Stimulated activated CD4-positive, alpha-beta T cell treated with anti-CD3 and anti-CD28 coated beads, Interleukin-1b, Interleukin-23, amount 100 ng/mL, for 48 hours (primary cell): ENCODE measurements at places on chromosomes 2 and 18.

DNA sequence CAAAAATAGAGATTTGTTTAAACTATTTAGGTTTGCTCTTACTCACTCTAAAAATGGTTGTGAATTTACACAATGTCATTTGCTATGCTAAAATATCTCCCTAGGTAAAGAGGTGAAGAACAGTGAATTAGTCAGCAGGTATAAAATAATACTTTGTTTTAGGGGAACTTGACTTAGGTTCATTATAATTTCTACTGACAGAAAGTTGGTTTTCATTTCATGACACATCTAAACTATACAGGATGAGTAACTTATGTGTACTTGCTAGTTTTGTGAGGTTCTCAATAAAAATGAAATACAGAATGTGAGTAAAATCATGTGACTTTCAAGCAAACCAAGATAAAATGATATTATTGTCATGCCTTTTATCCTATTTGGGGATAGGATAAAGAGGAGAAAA lies 66.0 kb downstream of the DIS3L2 start:
- DNase-seq, result no peak

- no peak for DNase-seq
Observed at GRCh38 chr18:69021211-69021805, 223.4 kb downstream of the CCDC102B start.

DNA sequence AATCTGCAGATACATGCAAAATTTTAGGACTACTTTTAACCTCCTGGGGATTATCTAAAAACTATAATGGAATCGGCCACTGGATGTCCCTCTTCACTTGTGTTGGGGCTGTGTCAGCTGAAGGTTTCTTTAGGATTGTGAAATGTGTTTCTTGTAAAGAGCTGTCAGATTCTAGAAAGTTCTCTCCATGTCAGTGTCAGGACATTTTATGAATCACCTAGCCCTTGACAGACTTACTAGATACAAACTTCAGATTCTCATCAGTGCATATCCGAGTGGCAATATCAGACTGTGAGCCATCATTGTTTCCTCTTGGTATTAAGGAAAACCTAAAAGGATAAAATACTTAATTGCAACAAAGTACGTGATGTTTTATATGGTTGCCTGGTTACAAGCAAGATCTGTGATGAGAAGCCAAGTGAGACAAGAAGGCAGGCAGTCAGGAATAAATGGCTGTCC lies 107.3 kb downstream of the CPS1 start:
- no peak for DNase-seq

DNA sequence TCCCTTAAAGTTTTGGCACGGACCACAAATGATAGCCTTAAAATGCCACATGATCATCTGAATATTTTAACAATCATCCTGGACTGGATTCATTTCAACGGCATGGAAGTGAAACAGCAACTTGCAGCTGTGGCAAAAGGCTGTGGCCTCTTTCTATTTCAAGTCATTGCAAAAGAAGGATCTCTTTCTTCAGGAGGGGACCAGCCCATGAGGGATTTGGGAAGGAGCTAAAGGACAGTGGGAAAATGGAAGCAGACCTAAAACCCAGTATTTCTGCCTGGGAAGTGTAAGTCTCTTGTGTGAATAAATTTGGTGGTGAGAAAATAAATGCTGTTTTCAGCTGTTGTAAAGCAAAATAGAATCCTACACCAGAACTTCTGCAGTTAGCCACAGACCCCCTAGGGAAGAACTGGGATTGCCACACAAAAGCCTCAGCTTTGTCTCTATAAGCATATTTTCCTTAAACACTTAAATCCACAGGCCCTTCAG lies 107.3 kb upstream of the ZFP36L2 start:
- DNase-seq, result no peak

DNA sequence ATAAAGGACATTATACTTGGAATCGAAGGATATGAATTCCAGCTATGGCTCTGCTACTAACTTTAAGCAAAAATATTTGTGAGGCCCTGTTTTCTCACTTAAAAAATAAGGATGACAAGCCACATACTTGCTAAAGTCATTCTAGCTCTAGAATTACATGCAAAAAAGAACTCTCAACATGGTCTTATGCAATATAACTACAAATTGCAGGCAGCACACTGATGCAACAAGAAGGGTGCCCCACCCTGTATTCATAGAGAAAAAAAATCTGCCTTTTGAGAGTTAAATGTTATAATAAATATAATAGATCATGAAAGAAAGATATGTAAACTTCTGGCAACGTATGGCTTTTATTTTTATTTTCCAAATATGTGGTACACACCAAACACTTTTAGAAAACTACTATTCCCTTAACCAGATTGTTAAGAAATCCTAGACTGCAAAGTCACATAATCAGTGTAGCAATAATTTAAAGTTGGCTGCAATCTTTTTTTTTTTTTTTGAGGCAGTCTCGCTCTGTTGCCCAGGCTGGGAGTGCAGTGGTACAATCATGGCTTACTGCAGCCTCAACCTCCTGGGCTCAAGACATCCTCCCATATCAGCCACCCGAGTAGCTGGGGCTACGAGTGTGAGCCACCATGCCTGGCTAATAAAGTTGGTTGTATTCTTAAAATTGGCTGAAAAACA lies 40.2 kb upstream of the WDSUB1 start:
- DNase-seq, result no peak

GRCh38 chr2:72082021-72082601 lies 65.6 kb downstream of the CYP26B1 start:
- DNase-seq, result no peak

GRCh38 chr18:78517328-78517727 lies 462.3 kb upstream of the SALL3 start:
- no peak for DNase-seq

GRCh38 chr2:177771191-177771590 lies 301.4 kb downstream of the PDE11A start:
- DNase-seq, result no peak

- DNase-seq, result no peak
Observed at GRCh38 chr2:127061375-127062273, 45.3 kb downstream of the BIN1 start.

DNA sequence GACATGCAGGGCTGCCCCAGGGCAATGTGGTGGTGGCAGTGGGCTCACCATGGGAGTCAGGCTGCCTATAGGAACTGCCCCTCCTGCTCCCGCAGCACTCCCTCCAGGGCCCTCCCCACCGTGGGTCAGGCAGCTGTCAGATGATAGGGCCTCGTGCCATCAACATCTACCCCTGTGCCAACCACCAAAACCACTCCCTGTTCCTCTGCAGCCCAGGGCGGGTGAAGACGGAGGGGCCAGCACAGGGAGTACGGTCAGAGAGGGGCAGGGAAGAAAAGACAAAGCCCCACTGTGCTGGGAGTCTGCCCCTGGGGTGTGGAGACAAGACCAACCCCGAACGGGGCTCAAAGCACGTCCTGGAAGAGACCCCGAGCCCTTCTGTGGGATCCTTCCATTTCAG lies 97.4 kb downstream of the TNS1 start:
- DNase-seq, result no peak

GRCh38 chr2:63866009-63866709 lies 24.5 kb downstream of the UGP2 start:
- no peak for DNase-seq

- DNase-seq, result no peak
Observed at GRCh38 chr2:70826696-70827350, 6.4 kb upstream of the CLEC4F start.

GRCh38 chr2:197121255-197121654 lies 189.3 kb downstream of the ANKRD44 start:
- DNase-seq, result no peak

- DNase-seq, result no peak
Observed at GRCh38 chr2:176106581-176107539, at the start of gene HOXD11. HOXD11 (plus strand) TSS chr2:176107280; CDS start chr2:176107356, 76 bp downstream.
